ENCODE measurements at places on chromosomes 6 and 20.

GRCh38 chr6:90184334-90185298 lies 112.0 kb downstream of the BACH2 start:
- DNase-seq = peak; percentile 57

GRCh38 chr6:34147906-34148630 lies 2.2 kb upstream of the GRM4 start:
- no peak for DNase-seq

DNA sequence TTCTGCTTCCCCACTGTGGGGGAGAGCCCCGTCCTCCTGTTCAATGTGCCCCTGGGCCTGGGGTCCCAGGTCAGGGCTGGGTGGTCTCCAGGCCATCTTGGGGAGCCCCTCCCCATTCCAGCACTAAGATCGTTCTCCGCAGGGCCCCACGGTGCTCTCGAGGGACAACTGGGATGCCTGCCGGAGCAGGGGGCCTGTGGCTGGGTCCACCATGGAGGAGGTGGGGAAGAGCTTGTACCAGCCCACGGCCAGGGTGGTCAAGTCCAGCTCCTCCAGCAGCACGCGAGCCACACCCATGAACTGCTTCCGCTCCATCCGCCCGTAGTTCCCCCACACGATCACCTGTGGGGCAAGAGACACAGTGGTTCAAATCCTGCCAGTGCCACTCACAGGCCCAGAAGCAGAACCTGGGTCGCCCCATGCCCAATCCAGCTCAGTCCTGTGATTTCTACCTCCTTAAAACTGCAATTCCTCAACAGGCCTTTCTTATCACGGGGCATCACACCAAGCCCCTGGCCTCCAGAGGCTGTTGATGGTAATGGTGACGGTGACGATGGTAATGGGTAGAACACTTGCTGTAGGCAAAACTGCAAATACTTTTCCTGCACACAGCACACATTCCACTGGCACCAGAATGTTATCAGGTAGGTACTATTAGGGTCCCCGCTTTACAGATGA lies 10.5 kb downstream of the KCNK15 start:
- DNase-seq = no peak

- no peak for DNase-seq
These were observed 43.9 kb downstream of the PLCB1 start for GRCh38 chr20:8175741-8176675.

GRCh38 chr20:8749101-8749500 lies 319.8 kb upstream of the PLCB4 start:
- DNase-seq = no peak

DNA sequence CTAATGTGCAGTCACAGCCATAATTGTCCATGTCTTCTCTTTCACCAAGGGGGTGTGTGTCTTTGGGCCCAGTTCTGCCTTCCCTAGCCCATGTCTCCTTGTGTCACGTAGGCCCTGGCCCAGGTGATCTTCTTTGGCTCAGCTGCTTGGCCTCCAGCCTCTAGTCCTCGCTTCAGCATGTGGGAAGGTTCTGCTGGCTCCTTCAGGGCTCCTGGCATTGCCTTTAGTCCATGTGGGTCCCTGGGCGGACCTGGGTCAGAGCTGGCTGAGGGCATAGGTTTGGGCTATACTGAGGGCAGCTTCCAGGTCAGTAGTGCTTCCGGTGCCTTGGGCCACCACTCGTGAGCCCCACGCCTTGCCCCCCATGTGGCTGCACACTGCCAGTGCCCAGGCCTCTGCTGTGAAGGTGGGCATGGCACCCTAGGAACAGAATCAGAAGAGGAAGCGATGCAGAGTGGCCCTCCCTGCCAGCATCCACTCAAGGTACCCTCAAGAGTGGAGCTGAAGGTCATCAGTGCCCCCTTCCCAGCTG lies 12.8 kb downstream of the AARS2 start:
- DNase-seq = no peak

DNA sequence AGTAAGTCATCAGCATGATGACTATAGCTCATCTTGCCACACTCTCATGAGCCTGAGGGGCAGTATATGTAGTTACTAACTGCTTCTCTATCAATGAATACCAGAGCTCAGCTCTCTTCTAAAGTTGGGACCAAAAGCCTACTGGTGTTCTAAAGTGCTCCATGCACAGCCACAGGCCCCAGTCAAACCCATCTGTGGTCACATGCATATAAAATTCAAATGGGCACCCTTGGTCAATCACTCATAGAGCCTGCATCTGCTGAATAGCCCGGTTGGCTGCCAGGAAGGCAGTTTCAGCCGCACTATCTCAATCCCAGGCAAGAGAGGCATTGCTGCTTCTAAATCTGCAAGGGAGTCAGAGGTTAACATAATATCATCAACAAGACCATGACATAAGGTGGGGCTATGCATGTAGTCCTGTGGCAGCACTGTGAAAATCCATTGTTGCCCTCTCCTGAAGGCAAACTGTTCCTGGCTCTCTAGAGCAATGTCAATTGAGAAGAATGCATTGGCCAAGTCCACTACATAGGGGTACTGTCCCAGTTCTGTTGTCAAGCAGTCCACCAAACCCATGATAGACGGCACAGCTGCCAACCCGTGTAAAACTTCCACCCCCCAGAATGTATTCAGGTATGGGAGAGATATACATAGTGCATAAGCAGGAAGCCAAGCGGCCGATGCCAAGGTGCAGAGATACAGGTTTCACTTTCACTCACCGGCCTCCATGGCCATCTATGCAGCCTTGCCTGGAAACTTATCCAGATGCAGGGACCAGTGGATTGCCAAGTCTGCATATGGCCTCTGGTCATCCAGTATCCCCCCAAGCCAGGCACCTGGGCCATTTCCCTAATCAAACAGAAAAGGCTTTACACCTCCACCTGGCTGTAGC lies 76.2 kb downstream of the ALDH8A1 start:
- no peak for DNase-seq

DNA sequence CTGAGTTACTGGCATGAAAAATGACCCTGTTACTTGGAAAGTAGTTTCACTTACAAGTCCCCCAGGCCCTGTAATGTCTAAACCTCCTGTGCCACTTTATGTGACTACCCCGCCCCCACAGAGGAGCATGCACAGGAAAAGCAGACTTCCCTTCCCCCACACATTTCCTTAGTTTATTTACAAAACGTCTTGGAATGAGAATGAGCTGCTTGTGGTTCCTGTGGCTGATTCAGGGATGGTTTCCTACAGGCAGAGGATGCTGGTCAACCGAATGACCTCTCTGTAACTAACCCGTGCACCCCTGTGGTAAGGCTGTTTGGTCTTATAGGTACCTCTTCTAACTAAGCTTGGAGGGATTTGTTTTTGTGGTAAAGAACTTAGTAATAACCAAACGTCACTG lies 28.5 kb downstream of the RSPO3 start:
- DNase-seq = peak; percentile 5

DNA sequence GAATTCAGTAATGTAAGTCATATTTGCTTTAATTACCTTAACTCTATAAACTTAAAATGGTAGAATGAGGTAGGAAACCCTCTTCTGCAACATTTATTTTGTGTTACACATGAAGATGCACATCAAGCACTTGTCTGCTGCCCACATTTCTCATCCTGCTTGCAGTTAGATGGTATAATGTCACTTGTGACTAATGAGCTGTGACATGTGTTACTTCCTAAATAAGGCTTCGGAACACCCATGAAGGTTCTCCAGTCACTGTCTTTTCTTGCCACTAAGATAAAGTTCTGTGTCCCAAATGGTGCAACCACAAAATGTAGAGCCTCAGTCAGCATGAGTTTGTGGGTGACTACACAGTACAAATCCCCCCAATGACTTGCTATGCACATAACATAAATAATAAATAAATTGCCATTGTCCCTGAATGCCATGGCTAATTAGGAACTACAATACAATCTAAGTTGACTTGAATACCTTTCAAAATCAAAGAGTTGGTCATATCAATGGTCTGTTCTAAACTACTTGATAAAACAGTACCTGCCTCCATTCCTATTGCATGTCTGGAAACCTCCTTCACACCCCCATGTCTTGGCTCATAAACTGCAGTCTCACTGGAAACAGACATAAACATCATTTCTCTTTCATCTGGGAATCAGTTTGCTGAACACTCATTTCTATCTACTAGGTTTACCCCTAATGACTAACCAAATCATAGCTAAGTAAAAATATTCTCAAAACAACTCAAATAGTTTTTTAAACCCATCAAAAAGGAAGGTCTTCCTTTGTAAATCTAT lies 157.2 kb downstream of the PTPRK start:
- DNase-seq = no peak

DNA sequence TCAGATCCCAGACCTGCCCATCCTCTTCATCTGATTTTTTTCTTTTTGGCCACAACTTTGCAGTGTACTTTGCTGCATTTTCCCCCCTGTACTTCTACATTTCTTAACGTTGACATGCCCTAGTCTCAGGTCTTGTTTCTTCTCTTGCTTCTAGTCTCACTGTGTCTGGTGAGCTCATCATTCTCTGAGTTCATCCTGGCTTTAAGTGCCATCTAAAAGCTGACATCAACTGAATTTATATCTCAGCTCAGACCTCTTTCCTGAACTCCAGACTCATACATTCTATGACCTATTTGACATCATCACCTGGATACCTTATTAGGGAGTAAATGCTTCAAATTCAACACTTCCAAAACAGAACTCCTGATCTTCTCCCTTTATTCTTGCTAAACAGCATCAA lies 48.9 kb downstream of the TINAG start:
- no peak for DNase-seq

- DNase-seq = no peak
These were observed 256.7 kb downstream of the ZNF217 start for GRCh38 chr20:53336892-53337291.

GRCh38 chr20:40966103-40966502 lies 62.5 kb upstream of the TOP1 start:
- DNase-seq = no peak

- no peak for DNase-seq
These were observed 19.3 kb downstream of the BCAS1 start for GRCh38 chr20:54051068-54051467.

DNA sequence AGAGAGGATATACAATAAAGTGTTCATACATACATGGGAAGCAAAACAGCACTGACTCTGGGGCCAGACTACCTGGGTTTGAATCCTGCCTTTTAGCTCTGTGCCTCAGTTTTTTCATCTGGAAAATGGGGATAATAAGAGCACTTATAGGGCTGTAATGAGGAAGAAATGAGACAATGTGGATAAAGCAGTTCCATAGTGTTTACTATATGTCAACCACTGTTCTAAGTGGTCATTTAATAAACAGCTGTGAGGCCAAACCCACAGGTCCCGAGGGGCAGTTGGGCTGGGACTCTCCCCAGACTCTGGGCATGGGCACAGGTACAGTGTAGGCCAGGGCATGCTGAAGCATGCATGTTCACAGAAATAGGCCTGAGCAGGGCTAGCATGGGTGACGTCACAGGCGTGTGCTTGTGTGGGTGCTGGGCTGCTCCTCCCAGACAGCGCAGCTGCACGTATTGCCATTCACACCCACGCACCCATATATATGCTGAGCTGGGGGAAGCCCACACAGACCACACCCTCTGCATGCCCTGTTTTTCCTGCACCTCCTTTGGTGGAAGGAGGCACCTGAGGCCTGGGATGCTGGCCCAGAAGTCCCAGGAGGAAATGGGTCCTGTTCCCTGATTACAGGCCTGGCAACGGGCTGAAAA lies 3.5 kb upstream of the PLCG1 start:
- peak; percentile 96 for DNase-seq

DNA sequence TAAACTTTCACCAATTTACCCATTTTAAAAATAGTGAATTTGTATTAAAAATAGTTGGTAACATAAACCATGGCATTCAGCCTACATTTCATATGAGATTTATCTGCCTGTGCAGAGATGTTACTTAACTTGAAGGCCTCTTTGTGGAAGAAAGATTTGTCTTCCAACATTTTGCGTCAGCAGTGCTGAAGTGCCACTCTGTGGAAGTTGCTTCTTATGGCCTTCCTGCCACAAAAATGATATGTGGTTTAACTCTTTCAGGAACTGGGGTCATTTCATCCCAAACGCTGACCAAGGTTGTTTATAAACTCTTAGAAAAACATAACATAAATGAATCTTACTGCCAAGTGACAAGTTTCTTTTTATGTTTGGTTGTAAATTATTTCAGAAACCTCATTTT lies 246.8 kb downstream of the ARID1B start:
- DNase-seq = no peak

GRCh38 chr20:50513169-50514034 lies 3.2 kb downstream of the PTPN1 start:
- no peak for DNase-seq

DNA sequence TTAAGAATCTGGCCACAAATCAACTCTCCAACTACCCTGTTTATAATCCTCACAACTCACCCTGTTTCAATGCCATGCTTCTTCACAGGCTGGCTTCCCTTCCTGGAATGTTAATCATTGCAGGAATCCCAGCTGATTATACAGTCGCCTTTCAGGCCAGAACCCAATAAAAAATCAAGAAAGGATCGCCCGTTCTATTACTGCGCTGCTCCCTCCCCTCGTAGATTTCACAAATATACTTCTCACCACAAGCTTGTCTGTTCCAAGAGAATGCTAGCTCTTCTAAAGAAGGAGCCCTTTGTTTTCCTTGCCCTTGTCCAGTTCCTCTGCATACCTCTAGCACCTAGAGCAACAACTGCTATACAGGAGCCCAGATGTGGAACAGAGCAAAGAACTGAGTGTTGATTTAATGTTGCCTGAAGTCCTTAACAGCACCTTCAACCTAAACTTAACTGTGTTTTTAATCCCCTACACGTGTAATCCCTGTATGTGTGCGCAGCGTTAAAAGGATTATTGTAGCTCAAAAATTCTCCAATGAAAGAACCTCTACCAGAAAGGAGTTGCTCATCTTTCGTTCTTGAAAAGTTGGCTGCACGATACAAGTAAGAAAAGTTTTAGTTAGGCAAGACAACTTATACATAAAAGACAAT lies 988 bp downstream of the ECHDC1 start:
- DNase-seq = no peak
